ENCODE measurements at places on chromosomes 2 and 18. TPM values are rescaled to one million over a fixed set of nuclear protein-coding genes. Genes with fewer than 3 reads are reported as not detected.

DNA sequence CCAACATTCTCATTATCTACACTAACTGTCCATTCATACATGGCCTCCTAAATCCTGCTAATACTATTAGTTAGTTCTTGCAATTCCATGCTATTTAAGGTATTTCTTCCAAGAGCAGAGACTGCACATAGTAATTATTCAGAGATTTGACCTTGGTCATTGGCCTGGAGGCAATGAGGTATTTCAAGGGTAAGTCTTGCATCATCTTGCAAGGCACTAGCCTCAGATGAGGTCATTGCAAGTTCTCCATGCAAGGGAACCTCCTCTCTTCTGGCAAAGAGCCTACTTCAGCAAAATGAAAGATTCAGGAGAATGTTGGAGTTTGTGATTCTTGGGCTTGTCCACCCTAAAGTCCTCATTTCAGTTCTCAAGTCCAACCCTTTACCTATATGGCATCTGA is 48.5 kb upstream of the IKZF2 start:
- H3K4me1 ChIP-seq, result no peaks in the 10 kb centered on the region
- H3K4me3 ChIP-seq, result no peak overlapping the region

DNA sequence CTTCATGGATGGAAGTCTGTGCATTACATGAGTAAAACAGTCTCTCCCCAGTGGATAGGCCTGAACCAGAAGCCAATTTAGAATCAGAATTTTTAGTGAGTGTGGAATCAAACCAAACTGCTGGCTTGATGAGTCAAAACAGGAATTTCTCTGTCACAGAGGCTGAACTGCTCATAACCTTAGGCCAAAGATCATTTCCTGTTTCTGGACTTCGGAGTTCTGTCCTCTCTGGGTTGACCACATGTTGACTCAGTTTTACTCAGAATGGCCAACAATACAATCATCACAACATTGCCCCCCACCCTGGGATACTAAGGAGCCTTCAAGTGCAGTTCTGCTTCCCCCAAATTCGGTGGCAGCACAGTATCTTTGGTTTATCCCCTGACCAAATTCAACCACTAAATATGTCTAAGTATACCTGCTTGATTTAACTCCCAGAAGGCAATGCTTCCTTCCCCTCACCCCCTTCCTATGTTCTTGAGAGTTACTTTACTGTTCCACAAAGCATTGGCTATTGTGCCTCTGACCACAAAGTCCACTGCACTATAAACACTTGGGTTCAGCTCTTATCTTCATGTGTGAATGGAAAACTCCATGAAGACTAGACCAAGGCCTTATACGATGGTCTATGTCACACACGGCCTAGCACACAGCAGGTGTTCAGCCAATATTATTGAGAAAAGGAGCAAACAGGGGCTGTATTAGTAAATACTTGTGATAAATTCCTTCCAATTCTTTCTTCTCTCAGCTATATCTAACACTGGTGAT is 67.8 kb downstream of the NXPH2 start:
- no peaks in the 10 kb centered on the region for H3K36me3 ChIP-seq
- DNase-seq, result peak; percentile 9
- peaks cover 15% of the 10 kb centered on the region for H3K4me1 ChIP-seq

DNA sequence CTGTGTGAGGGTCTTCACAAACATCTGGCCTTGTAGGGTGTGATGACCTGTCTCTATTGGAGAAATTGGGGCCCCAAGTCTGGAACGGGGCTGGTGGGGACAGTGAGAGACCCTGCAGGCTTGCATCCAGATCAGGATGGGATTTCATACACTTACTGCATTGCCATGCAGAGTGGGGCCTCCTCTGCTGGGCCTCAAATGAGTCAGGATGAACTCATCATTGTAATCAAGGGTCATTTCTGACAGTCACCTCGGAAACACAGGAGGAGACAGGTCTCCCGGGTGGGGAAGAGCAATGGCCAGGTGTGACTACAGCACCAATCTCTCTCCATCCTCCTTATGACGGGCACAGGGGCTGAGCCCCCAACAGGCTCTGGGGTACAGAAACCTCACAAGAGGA is 48.1 kb upstream of the GALR1 start:
- DNase-seq, result no peak
- H3K4me1 ChIP-seq, result no peaks in the 10 kb centered on the region
- no peaks in the 10 kb centered on the region for H3K27me3 ChIP-seq
- no peaks in the 10 kb centered on the region for H3K36me3 ChIP-seq
- H3K4me3 ChIP-seq, result no peak overlapping the region
- no peak overlapping the region for H3K27ac ChIP-seq

GRCh38 chr2:135149251-135149650 is 97.2 kb downstream of the RAB3GAP1 start:
- H3K4me3 ChIP-seq, result no peak overlapping the region
- H3K27me3 ChIP-seq, result no peaks in the 10 kb centered on the region
- no peak for DNase-seq
- H3K27ac ChIP-seq, result no peak overlapping the region
- no peaks in the 10 kb centered on the region for H3K36me3 ChIP-seq

The RFX8 gene
- total RNA-seq, result not detected

The FOXD4L1 gene
- total RNA-seq, result 0.20 TPM

The CHRND gene
- total RNA-seq, result not detected
